Esophagus squamous epithelium (tissue), 5 donors: ENCODE measurements at places on chromosomes 11 and 22. TPM values are rescaled to one million over a fixed set of nuclear protein-coding genes. Genes with fewer than 3 reads are reported as not detected.

AQP11 gene
- not detected for total RNA-seq

CDKN1C gene
- 33.1 TPM for total RNA-seq

TMPRSS4 gene
- 168 TPM for total RNA-seq

ZP1 gene
- not detected for total RNA-seq

NAALADL1 gene
- 1.1 TPM for total RNA-seq

OR4A16 gene
- total RNA-seq = not detected

SAMM50 gene
- 45.5 TPM for total RNA-seq

UBASH3B gene
- 15.2 TPM for total RNA-seq

SLC35E4 gene
- total RNA-seq = 6.1 TPM

LRRC32 gene
- 12.0 TPM for total RNA-seq

CCDC81 gene
- 0.57 TPM for total RNA-seq

SPON1 gene
- 44.4 TPM for total RNA-seq

UPB1 gene
- not detected for total RNA-seq

SCN3B gene
- 0.83 TPM for total RNA-seq

SEZ6L gene
- not detected for total RNA-seq

RCOR2 gene
- total RNA-seq = 0.22 TPM
